ENCODE measurements at places on chromosomes 16 and 17.

DNA sequence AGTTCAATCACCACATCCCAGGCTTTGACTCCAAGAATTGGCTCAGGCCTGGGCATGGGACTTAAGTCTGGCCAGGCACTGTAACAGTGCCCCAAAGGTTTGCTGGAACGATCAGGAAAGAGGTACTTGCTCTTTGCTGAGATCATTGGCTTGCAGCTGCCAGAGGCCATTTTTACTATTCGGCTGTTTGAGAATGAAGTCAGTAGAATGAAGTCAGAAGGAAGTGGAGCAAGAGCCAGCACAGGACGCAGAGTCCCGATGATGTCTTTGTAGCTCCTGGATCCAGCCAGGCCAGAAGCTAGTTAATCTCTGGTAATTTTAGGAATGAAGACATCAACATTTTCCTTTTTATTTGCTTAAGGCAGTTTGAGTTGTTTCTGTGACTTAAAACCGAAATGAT is 195.5 kb downstream of the RAB11FIP4 start:
- no peak for DNase-seq

DNA sequence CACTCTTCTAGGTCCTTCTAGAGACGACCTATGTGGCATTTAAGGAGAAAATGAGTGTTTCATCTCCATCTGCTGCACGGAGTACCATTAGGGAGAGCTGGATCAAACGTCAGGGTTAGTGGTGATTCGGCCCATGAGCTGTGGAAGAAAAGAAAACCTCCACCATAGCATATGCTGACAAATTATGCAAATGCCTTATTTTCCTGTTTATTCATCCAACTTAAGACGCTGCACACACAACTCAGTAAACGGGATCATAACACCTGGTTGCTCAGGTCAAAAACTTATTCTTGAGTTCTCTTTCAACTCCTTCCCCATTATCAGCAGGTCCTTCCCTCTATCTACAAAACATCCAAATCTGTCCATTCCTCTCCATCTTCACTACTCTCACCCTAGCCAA is 1.3 kb upstream of the MOSMO start:
- DNase-seq: no peak

DNA sequence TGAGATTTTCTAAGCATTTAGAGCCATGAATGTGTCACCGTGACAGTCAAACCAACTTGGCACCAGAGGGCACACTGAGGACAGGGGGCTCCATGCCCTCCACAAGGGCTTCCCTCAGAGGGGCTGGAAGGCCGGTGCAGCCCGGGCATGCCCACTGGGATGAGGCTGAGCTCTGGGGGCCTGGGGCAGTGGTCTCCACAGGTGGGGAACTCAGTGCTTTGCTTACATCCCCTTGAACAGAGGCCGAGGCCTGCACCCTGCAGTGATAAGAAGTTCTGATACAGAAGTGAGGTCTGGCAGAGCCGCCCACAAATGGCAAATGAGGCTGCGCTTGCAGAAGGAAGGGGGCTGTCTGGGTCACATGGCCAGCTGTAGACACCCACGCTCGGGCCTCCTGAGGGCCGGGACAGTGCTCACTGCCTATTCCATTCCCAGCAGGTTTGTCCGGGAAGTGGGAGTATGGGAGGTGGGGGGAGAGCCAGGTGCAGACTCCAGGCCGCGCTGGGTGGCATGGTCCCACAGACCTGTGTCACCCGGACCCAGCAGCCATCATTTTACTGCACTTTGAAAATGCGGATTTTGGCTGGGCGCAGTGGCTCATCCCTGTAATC is 116.8 kb upstream of the CREBBP start:
- DNase-seq: no peak

- no peak for DNase-seq
Observed at GRCh38 chr16:53043428-53043831, 9.3 kb downstream of the CHD9NB start.

All from RPMI7951 (cell line).